Renal cortex interstitium (tissue), 15 donors: ENCODE measurements at places on chromosomes 1 and 21.

DNA sequence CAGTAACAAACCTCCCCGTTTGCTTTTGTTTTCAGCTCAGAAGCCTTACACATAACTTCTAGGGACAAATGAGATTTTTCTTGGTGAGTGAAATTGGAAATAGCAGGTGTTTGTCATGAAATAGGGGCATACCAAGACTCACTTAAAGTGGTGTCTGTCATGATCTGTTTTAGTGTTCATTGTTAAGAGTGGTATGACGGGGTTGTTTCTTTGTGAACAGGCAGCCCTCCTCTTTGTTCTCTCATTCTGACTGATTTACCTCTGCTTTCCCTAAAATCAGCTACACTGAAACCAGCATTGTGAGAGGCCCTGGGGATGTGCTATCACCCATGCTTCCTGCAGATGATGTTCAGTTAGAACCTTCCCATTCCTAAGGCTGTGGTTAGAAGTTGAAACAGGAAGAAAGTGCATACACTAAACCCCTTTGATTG lies 2.5 kb upstream of the ERO1B start:
- DNase-seq = no peak

- no peak for DNase-seq
These were observed 57.7 kb downstream of the RIPK4 start for GRCh38 chr21:41709166-41709565.

DNA sequence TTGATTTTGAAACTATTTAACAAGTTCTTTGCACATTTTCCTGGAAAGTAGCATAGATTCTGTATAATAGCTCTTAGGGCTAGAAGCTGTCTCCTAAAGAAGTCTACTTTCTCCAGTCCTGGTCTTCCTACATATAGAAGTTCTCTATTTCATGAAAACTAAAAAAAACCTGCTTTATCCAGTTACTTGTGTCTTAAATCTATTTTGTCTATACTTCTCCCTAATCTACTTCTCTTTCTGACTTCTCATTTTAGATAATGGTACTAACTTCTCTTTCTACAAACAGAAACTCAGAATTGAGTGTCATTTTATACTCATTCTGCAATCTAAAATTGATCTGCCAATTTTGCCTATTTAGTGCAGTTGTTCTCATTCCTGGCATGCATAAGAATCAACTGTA lies 28.7 kb downstream of the PDE4B start:
- no peak for DNase-seq

DNA sequence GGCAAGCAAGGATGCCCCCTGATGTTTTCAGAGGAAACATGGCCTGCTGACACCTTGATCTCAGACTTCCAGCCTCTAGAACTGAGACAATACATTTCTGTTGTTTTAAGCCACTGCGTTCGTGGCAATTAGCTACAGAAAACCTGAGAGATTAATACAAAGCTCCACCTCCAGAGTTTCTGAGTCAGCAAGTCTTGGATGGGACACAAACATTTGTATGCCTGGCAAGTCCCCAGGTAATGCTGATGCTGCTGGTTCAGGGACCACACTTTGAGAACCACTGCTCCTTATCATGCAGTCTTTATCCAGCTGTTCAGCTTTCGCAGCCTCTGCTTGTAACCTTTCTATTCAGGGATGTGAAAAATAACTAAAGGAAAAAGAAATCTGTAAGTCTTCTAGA lies 565.7 kb upstream of the PLXNA2 start:
- DNase-seq = no peak

- no peak for DNase-seq
These were observed 14.5 kb upstream of the IKBKE start for GRCh38 chr1:206455666-206456344.

DNA sequence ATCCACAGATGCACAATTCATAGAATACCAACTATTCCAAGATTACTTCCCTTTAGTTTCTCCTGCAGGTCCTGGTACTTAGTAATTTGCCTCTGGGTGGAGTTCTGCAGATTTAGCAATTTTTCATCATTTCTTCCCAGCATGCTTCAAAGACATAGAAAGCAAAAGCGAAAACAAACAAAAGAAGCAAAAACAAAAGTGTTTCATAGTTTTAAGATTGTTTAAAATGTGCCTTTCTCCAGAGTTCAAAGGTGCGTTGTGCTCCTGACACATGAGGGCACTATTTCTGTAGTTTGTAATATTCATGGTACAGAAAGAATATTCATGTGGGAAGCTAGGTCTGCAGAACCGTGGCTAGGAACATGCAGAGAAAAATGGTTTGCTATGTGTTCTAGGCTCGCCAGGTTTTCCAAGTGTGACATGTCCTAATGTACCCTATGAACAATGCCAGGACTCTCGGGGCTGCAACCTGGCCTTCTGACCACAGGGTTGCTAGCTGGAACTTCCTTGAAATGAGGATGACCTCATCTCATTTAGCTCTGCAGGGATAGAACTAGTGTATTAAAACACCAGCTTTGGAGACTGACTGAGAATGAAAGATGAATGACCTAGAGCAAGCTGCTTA lies 30.0 kb upstream of the RCSD1 start:
- no peak for DNase-seq

DNA sequence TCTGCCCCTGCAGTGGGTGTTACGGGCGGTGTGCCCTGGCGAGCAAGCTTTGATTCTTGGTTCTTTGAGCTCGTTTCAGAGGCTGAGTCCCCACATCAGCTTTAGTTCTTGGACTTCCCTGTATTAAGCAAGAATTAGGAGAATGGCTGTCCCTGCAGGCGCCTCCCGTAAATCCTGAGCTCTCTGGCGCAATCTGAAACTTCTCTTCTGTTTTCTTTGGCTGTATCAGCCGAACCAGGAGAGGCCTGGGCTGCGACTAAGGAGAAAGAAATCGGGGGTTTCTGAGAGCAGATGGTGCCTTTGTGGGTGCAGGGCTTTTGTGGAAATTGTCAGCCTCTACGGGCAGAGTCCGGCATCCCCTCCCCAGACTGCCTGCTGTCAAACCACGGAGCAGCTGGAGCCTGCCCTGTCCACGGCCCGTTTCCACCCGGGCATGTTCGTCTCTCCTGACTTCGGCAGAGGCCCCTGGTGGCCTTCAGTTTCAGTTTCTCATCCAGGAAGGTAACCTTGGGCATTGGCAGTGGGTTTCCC lies 17.9 kb downstream of the CSTB start:
- DNase-seq = no peak

DNA sequence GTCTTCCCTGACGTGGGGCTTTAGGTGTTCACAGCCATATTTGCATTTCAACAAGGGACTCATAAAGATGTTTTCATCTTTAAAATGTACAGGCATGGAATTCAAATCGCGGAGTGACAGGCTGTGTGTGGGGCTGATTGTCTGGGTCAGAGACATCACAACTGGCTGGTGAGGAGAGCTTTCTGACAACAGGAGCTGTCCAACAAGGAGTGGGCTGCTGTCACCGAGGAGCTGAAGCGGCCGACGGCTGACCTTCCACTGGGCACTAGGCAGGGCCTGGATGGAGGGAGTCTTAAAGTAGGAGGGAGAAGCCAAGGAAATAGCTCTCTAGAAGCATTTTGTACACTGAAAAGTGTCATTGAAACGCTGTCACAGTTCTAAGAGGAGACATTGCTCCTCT lies 30.5 kb upstream of the SCMH1 start:
- DNase-seq = no peak

DNA sequence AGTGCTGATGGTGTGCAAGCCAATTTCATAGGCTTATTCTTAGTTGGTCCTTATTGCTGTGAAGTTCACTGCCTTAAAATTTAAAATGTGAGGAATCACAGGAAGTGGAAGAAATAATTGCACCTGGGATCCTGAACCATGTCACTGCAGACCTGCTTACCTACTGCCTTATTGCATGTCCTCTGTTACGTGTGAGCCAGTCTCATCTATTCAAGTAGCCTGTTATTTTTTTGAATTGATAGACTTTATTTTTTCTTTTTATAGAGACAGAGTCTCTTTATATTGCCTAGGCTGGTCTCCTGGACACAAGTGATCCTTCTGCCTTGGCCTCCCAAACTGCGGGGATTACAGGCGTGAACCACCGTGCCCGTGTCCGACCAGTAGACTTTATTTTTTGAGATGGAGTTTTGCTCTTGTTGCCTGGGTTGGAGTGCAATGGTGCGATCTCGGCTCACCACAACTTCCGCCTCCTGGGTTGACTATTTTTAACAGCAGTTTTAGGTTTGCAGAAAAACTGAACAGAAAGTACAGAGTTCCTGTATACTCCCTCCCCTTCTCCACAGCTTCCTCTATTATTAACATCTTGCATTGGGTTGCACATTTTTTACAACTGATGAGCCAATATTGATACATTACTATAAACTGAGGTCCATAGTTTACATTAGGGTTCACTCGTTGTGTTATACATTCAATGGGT lies 14.0 kb upstream of the DISC1 start:
- no peak for DNase-seq

DNA sequence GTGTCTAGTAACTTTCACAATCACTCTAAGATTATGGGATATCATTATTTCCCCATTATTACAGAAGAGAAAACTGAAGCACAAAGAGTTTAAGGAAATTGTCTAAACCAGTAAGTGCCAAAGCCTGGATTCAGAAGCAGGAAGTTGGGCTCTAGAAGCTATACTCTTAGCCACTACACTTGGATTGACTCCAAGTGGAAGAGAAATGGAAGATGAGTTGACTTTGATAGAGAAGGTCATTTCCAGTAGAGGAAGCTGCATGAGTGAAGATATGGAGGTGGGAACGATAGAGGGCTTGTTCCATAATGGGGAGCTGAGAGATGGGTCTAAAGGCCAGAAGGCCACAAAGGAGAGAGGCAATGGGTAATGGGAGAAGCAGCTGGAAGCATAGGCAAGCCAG lies 11.7 kb upstream of the TDRD10 start:
- no peak for DNase-seq

DNA sequence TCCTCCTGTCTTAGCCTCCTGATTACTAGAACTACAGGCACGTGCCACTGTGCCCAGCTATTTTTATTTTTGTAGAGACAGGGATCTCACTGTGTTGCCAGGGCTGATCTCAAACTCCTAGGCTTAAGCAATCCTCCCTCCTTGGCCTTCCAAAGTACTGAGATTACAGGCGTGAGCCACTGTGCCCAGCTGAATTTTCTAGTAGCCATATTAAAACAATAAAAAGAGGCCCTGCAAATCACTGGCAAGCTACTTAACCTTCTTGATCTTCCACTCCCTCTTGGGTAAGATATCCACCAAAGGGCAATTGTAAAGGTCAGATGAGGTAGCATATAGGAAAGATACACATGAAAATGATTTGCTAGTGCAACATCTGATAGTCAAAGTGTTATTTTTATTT lies 65.6 kb upstream of the SRSF10 start:
- DNase-seq = no peak

GRCh38 chr1:218401998-218402785 lies 57.1 kb downstream of the TGFB2 start:
- DNase-seq = no peak

- no peak for DNase-seq
These were observed 290.4 kb upstream of the POU3F1 start for GRCh38 chr1:38336961-38337360.

- no peak for DNase-seq
These were observed 94.9 kb downstream of the MRPL39 start for GRCh38 chr21:25512095-25513081.

DNA sequence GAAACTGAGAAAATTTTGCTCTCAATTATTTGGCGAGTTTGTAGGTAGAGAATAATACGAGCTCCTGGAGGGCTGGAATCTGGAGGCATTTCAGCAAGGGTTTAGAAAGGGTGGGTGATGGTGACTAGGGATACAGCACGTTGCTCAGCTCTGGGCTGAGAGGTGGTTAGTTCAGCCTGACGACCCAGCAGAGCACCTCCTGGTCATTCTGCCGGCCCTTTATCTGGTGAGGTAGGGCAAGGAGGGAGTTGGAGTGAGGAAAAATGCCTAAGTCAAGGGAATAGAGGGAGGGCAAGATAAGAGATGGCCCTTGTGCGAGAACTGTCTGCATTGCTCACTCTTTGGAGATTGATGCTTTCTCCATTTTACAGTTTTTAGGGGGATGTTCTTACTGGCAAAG lies 19.1 kb downstream of the GALNT2 start:
- no peak for DNase-seq

- peak; percentile 33 for DNase-seq
These were observed 630 bp downstream of the MTF2 start for GRCh38 chr1:93079685-93080141.

- no peak for DNase-seq
These were observed 71.3 kb upstream of the KIAA1614 start for GRCh38 chr1:180841415-180841814.

- DNase-seq = no peak
These were observed 29.6 kb downstream of the CHD1L start for GRCh38 chr1:147272042-147272441.

- no peak for DNase-seq
These were observed 2.7 kb downstream of the PPFIA4 start for GRCh38 chr1:203028784-203029553.

DNA sequence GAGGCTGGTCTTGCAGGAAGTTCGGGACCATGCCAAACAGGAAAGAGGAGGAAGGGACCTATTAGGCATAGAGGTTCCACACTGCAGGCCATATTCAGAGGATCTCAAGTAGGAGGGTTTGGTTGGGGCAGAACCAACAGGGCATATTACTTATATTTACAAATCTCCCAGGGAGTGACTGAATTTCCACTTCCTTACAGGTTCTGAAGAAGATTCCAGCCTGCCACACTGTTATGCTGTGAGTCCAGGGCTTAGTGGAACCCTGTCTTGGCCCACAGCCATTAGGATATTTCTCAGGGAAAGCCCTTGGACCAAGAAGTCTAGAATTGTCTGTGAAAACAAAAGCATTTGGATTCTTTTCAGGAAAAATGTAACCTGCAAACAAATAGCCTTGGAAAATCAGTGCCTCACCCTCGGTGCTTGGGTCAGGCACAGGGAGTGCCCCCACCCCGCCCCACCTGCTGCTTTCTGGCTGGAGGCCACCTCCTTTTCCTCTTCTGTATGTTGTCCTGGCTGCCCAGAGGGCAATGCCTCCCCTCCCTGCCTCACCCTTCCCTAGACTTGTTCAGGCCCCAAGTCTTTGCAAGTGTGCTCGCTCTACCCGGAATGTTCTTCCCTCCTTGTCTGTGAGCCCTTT lies 41.0 kb upstream of the JUN start:
- no peak for DNase-seq

GRCh38 chr1:214292322-214292721 lies 11.4 kb downstream of the SMYD2 start:
- no peak for DNase-seq

GRCh38 chr1:180269645-180270529 lies 39.8 kb downstream of the LHX4 start:
- no peak for DNase-seq

GRCh38 chr21:39047046-39047445 lies 136.2 kb downstream of the PSMG1 start:
- no peak for DNase-seq

DNA sequence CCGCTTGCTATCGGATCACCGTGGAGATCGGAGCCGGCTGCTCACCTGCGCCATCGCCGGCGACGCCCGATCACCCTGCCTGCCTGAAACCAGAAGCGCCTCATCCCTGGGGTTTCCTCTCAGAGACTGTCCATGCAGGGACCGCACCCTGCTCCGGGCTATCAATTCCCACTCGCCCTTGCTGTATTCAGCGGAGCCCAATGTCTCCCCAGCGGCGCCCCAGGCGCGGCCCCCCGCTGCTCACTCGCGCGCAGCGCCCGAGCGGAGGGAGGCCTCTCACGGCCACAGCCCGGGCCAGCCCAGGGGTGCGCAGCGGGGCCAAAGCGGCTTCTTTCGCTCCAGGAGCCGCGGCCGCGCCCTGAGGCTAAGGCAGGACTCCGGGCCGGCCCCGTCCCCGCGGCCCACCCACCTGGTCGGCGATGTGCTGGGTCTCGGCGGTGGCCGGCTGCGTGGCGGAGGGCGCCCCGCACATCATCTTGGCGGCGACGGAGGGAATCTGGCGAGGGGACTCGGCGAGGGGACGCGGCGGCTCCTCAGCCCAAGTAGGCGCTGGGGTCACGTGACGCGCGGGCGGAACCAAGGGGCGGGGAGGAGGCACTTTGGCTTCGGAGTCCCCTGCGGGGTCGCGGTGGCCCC lies at the start of gene CSTB:
Gene CSTB (minus strand): TSS at position 514 of the 636 bp plus-strand sequence. CDS start 39 bp downstream, at position 475.
- no peak for DNase-seq
